H1 (cell line): ENCODE measurements at places on chromosomes 11 and 22. TPM values are rescaled to one million over a fixed set of nuclear protein-coding genes. Genes with fewer than 3 reads are reported as not detected.
A peak's percentile ranks its signal among the peaks of the same experiment; 100 is the strongest.

Gene OR10A2
- polyA plus RNA-seq, result not detected in 2 replicates

Gene KLHDC7B
- not detected in 2 replicates for polyA plus RNA-seq

Gene ZNF214
- polyA plus RNA-seq, result 0.71 and 0.80 TPM in 2 replicates

Gene RAB3IL1
- 7.9 and 10.8 TPM in 2 replicates for polyA plus RNA-seq

Gene KCNJ11
- 3.8 and 6.5 TPM in 2 replicates for polyA plus RNA-seq

GRCh38 chr11:119637481-119637880 is 91.5 kb downstream of the NECTIN1 start:
- no peak for DNase-seq
- H3K27me3 ChIP-seq, result no peaks in the 10 kb centered on the region
- H3K4me1 ChIP-seq, result no peaks in the 10 kb centered on the region

GRCh38 chr11:129896062-129896461 is 684 bp upstream of the NFRKB start:
- no peak overlapping the region; the same call in 1 of the 2 replicates for H3K27ac ChIP-seq
- peak overlapping the region; percentile 92 for H3K4me3 ChIP-seq

GRCh38 chr11:103744496-103745153 is 291.8 kb upstream of the DDI1 start:
- no peaks in the 10 kb centered on the region for H3K4me1 ChIP-seq
- no peaks in the 10 kb centered on the region for H3K36me3 ChIP-seq
- no peaks in the 10 kb centered on the region for H3K27me3 ChIP-seq

GRCh38 chr11:92768121-92768840 is 201.2 kb upstream of the MTNR1B start:
- H3K36me3 ChIP-seq, result no peaks in the 10 kb centered on the region
- H3K27ac ChIP-seq, result no peak overlapping the region
- H3K4me1 ChIP-seq, result no peaks in the 10 kb centered on the region

- H3K36me3 ChIP-seq, result no peaks in the 10 kb centered on the region
- peak; percentile 14 for DNase-seq
- no peak overlapping the region for H3K27ac ChIP-seq
- H3K4me1 ChIP-seq, result no peaks in the 10 kb centered on the region
Measured at GRCh38 chr11:134625151-134625550, 213.1 kb upstream of the B3GAT1 start.

- DNase-seq, result no peak
- H3K27ac ChIP-seq, result peak overlapping the region; percentile 90
- peak overlapping the region; percentile 92 for H3K4me3 ChIP-seq
- peaks cover 3% of the 10 kb centered on the region; the same call in 1 of the 2 replicates for H3K4me1 ChIP-seq
Measured at GRCh38 chr11:9315078-9315688, 790 bp upstream of the TMEM41B start.

GRCh38 chr11:47236482-47236881 is 12.1 kb downstream of the ACP2 start:
- no peak for DNase-seq
- H3K27ac ChIP-seq, result no peak overlapping the region
- H3K27me3 ChIP-seq, result no peaks in the 10 kb centered on the region
- 0 out of 2 replicates have a peak, but pooled peaks cover 2% of the 10 kb centered on the region for H3K4me1 ChIP-seq

DNA sequence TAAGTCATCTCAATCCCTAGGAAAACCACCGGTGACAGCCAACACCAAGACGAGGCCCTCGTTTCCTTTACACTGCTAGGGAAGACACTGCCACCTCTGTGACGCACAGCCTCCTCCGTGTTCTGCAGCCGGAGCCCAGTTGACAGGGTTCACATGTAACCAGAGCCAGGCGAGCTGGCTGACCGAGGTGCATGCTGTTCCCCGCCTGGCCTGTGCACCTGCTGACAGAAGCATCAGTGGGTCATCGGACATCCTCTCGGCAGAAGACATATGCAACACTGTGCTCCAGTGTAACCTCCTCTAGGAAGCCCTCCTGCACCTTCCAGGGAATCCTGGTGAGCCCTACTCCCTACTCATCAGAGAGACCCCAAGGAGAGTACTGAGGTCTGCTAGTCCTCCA is 114.2 kb upstream of the TP53AIP1 start:
- no peaks in the 10 kb centered on the region for H3K36me3 ChIP-seq
- H3K4me3 ChIP-seq, result no peak overlapping the region
- DNase-seq, result no peak
- H3K4me1 ChIP-seq, result no peaks in the 10 kb centered on the region
- H3K27me3 ChIP-seq, result no peaks in the 10 kb centered on the region
- H3K27ac ChIP-seq, result no peak overlapping the region

DNA sequence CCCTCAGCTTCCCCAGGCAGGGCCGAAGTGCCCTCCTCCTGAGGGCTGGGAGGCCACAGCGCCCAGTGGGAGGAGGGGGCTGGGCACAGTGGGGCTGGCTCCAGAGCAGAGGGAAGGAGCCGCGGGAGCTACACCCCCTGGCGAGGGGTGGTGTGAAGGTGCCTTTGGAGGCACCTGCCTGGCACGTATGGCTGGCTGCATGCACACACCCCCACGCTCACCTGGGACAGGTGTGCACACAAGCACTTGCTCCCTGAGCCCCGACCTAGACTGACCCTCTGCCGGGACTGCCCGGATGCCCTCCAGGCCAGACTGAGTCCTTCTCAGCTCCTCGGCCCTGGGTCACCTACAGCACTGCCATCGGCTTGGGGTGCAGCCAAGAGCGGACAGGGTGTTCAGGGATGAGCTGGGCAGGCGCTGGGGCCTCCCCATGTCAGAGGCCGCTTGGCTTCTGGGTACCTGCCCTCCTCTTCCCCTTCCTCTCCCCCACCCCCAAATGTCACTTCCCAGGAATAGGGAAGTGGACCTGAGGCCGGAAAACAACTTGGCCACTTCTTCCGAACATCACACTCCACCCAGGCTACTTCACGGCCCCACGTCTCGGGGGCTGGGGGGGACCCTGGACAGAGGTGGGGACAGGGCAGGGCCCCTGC is 7.4 kb upstream of the PIM3 start:
- no peak for DNase-seq
- H3K36me3 ChIP-seq, result no peaks in the 10 kb centered on the region
- H3K27me3 ChIP-seq, result no peaks in the 10 kb centered on the region
- H3K4me3 ChIP-seq, result no peak overlapping the region
- no peak overlapping the region for H3K27ac ChIP-seq

DNA sequence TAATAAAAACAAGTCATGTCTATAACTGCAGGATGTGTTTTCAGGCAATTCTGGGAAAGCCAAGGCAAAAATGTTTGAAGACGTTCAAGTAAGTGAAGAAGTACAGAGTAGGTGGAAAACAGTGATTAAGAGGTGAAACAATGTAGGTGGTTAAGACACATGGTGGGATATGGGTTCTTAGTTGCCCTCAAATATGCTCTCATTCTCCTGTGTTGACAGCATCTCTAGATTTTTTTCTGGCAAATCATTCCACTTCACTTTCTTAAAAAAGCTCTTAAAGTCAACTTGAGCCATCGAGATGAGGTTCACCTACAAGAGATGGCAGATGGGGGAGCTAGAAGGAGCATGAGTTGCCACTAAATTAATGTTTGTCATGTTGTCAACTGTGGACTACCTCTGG is 1041.0 kb upstream of the CNTN5 start:
- no peaks in the 10 kb centered on the region for H3K4me1 ChIP-seq
- H3K27ac ChIP-seq, result no peak overlapping the region
- H3K36me3 ChIP-seq, result no peaks in the 10 kb centered on the region
- no peaks in the 10 kb centered on the region for H3K27me3 ChIP-seq

GRCh38 chr11:13140873-13141655 is 131.9 kb downstream of the RASSF10 start:
- H3K4me3 ChIP-seq, result no peak overlapping the region
- no peak overlapping the region for H3K27ac ChIP-seq
